ENCODE measurements at places on chromosomes 1 and 21.

DNA sequence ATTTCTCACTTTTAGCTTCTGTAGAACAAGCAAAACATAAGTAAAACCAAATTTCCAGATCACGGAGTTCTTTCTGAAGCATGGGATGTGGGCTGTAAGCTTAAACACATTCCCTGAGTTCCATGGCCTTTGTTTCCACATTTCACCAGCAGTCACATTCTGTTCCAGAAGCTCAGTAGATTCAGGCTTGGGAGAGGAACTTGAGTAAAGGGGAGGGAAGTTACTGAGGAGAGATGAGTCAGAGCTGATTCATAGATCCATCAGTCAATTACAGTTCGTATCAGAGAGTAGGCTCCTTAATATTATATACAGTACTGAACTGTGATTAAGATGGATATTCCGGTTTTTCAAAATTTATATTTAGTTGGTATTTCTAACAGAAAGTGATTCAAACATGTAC lies 614.3 kb downstream of the NCAM2 start:
- DNase-seq, result no peak

- DNase-seq, result no peak
Observed at GRCh38 chr1:205792481-205792881, 17.2 kb upstream of the RAB29 start.

GRCh38 chr1:69109277-69109676 lies 458.4 kb upstream of the LRRC7 start:
- no peak for DNase-seq

- DNase-seq, result no peak
Observed at GRCh38 chr1:118271883-118272282, 86.9 kb upstream of the SPAG17 start.

DNA sequence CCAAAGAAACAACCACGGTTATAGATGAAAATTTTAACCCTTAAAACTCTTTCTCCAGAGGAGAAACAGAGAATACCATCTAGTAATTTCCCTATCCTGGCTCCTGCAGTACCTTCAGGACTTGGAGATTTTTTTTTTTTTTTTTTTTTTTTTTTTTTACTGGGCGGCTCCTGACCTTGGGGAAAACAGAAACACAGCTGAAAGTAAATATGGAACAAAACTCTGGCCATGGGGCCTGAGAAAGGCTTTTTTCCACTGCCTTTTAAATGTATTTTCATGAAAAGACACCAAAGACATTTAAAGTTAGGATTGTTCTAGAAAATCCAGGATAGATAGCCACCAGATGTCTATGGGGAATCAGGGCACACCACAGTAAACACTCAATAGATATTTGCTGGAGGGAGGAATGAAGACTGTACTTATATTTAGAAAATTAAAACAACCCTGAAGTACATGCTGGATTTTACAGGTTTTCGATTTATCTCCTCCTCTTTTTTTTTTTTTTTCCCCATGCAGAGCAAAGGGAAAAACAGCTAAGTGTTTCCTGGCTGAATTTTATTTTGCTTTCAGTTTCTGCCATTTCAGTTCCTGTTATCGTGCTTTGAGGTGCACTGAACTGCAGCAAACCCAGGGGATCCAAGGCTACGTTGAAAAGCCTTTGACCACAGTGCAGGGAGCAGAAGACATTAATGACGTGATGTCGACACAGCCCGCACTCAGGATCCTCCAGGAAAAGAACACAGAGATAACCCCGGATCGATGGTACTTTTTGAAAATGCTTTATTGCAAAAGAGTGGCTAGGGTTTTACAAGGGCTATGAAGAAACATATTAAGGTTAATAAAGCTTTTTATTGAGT lies 35.7 kb upstream of the CNN3 start:
- no peak for DNase-seq

DNA sequence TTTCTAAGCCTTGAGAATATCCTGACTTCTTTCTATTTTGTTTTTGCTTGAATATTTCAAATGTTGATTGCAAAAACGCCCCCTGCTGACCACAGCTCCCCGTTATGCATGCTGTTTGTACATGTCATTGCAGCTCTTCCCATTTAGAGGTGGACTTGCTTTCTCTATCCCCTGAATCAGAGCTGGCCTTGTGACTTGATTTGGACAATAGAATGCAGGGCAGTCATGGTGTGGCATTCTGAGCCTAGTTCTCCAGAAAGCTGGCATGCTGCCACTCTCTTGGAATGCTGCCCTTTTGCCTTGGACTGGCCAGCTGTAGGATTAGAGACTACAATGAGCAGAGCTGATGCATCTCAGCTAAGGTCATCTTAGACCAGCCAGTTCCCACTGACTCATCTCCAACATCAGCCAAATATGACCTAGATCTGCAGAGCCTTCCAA lies 1561.5 kb downstream of the MRPL39 start:
- DNase-seq, result peak; percentile 28

- no peak for DNase-seq
Observed at GRCh38 chr1:228004331-228004855, 2.4 kb upstream of the WNT3A start.

DNA sequence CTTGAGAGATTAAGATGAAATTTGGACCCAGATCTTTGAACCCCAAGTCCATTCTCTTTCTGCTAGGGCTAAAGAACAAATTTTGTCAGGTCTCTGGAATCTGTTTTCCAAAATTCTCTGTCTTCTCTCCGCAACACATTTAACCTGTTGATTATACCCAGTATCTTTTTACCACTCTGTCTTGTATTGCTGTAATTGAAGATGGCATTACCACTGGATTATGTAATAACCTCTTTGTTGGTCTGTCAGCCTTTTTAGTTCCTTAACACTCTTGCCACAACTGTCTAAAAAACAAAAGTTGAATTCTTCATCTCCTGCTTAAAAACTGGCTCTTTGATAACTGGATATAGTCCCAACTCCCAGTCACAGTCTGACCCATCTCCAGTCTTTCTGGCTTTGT lies 3.0 kb downstream of the SRP9 start:
- DNase-seq, result no peak

DNA sequence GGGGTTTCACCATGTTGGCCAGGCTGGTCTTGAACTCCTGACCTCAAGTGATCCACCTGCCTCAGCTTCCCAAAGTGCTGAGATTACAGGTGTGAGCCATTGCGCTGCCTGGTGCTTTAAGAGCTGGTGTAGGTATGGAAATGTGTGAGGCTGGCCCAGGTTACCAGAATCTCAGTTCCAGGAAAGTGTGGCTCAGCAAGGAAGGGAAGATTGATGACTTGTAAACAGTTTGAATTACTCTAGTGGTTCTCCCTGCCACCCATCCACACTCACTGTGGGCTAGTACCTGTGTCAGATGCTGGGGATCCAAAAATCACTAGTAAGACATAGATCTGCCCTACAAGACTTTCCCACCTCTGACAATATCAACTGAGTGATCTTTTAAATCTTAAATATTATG lies 34.5 kb upstream of the SLC35D1 start:
- DNase-seq, result no peak

DNA sequence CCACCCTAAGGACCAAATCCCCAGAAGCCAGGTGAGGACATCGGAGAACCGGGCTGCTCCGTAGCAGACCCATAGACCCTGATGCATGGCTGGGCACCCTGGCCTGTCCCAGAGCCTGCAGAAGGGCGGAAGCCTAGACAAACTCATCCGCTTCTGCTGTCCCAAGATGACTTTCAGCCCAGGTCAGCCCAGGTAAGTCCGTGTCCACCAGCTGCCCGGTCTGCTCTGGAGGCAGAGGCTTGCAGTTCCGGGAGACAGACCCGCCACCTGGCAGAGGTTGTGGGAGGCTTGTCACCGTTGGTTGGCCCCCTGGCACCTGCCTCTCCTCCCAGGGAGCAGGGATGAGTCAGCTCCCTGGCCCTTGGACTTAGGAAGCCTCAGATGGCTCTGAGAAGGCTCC lies 22.8 kb upstream of the POFUT2 start:
- no peak for DNase-seq

GRCh38 chr1:201212461-201213055 lies 21.9 kb downstream of the IGFN1 start:
- no peak for DNase-seq

GRCh38 chr1:188652678-188653077 lies 1823.9 kb downstream of the PLA2G4A start:
- DNase-seq, result no peak

GRCh38 chr1:68478662-68479061 lies 18.2 kb downstream of the DEPDC1 start:
- DNase-seq, result no peak

- DNase-seq, result no peak
Observed at GRCh38 chr1:15500184-15501178, 23.5 kb downstream of the CASP9 start.

DNA sequence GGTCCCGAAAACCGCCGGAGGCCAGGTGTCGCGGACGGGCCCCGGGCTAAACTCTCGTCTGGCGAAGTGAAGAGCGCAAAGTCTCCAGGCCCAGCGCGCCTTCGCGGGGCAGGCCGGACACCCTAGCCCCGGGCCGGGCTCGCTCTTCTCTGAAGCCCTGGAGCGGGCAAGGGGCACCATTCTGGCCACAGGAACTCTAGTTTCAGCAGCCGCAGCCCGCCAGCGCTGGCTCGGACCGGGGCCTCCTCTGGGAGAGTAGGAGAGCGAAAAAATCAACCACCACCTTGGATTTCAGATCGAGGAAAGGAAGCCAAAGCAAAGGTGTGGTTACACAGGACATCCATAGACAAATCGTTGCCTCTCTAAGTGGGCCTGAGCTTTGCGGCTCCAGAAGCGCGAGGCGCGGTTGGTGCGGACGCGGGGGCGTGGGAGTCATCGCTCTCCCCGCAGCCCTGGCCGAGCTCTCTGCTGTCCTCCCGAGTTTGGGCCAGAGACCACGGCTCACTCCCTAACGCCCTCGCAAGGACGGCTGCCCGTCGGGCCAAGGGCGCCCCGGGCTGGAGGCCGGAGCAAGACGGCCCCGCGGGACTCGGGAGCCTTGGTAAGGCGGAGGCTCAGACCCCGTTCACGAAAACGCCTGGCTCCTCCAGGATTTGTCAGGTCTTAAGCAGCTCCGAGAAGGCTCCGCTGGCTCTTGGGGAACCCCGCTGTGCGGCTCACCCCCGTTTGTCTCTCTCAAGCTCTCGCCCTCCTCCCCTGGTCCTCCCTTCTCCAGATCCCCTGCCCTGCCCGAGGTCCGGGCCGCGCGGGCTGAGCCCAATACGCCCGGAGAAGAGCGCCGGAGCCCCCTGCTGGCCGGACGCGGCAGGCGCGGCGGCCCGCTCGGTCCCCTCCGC lies 132.9 kb upstream of the DPYD start:
- DNase-seq, result no peak

GRCh38 chr21:39537571-39537970 lies 75.2 kb upstream of the B3GALT5 start:
- no peak for DNase-seq

DNA sequence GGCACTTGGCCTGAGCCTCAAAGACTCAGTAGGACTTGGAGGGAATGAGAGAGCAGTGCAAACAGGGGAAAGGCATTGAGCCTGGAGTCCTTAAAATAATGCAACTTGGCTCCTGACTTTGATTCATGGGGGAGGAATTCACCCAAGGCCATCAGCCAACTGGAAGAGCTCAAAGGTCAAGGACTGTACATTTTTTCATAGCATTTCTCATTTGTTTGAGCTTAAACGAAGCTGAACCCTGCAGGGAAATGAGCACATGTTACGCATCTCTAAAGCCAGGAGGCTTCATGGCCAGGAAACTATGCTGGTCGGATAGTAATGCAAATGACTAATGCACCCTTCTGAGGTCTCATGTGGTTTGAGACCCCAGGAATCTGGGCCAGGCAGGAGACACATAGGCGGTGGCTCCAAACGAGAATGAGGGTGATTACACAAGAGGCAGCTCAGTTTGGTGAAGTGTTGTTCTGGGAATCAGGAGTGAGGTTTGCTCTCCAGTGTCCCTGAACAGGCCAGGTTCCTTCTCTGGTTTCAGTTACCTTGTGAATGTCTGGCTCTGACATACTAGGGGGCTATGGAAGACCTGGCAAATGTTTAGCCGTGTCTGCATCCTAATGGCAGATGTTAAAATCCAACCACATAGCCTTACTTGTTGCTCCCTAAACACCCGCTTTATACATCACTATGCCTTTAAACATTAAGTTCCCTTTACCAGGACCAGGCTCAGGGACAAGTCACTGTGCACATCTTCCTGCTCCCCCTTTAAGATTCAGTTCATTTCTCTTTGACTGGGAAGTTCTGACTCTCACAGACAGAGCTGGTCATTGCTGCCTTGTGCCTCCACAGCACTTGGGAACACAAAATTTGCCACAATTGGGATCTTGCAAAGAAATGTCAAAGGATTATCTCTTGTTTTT lies 503.9 kb upstream of the USP24 start:
- no peak for DNase-seq

DNA sequence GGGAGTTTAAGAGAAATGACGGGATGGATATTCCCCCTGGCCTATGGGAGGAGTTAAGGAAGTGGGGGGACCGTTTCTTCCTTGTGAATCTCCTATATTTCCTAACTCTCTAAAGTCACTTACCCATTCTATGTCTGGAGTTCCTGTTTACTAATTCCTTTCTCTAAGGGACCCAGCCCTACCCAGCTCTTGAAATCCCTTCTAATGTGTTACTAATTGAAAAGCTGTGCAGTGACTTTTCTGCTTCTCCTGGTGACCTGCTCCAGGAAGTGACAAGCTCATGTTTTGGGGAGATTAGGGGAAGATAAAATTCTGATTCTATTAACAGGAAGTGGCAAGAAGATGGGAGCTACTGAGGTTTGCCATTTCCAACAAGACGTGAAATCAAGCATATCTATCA lies 4.0 kb upstream of the SAMSN1 start:
- DNase-seq, result no peak

DNA sequence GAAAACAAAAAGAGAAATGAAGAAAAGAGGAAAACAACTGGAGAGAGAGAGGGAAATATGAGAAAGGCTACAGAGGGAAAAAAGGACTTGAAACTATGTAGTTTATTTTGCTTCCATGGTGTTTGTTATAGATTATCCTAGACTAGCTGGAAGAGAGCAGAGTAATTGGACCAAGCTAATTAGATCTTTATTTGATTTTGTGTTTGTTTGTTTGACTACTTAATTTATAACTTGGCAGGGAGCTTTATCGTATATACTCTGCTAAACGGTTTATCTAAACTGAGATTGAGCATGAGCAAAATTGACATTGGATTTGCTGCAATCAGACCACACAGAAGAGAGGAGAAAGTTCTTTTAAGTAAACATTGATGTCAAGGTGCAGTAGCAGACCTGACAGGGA lies 443.8 kb upstream of the USP24 start:
- DNase-seq, result no peak

DNA sequence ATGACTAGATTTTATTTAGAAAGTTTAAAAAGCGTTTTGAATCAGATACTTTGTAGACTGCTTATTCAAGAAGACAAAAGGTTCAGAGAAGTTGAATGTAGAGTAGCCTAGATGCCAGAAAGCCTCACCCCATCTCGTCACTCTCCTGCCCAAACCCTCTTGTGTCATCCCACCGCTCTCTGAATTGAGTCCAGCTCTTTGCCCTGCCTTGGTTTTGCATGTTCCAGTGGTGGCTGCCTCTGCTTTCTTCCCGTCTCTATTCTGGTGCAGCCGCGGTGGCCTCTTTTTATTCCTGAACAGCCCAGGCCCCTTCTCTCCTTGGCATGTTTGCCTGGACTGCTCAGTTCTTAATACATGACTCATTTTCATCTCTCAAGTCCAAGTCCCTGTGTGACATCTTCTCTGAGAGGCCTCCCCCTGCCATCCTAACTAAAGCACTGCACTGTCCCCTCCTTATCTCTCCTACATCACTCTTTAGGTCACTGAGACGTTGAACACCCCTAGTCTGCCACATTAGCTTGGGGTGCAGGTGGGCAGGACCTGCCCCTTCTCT lies 22.9 kb downstream of the PRDM2 start:
- no peak for DNase-seq

GRCh38 chr21:34557261-34557660 lies 45.3 kb upstream of the KCNE1 start:
- no peak for DNase-seq

- DNase-seq, result peak; percentile 24
Observed at GRCh38 chr1:184075055-184076029, 23.8 kb downstream of the TSEN15 start.

- no peak for DNase-seq
Observed at GRCh38 chr1:178651742-178652141, 73.3 kb upstream of the RALGPS2 start.

Data from SHP77 treated with DMSO at 0.1 percent for 48 hours (cell line).